ENCODE measurements at places on chromosomes 1 and 21. TPM values are rescaled to one million over a fixed set of nuclear protein-coding genes. Genes with fewer than 3 reads are reported as not detected.

GRCh38 chr21:25572861-25573310 is 34.4 kb downstream of the MRPL39 start:
- no peak for DNase-seq

- no peak for DNase-seq
Measured at GRCh38 chr1:46448109-46448911, 41.3 kb upstream of the DMBX1 start.

TCHH gene
- total RNA-seq, result 0.05 TPM

ADAMTSL4 gene
- total RNA-seq, result 0.80 TPM

DIO1 gene
- total RNA-seq, result 0.05 TPM

- DNase-seq, result no peak
Measured at GRCh38 chr1:200627575-200628222, 7.1 kb upstream of the KIF14 start.

DNA sequence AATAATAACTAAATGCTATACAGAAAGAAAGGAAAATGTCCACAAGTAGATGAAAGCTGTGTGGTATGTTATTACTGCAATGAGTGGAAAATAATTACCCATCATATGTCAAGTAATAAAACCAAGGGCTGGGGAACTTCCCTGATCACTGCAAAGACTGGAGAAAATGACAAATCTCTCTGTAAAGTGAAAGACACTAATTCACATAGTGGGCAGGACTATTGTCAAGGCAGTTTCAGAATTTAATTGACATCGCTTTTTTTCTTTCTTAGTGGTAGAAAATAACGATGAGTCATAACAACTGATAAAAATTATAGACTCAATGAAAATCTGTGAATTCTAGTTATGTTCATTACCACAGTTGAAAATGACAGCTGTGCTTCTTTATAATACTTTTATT is 153.7 kb upstream of the ST6GALNAC5 start:
- no peak for DNase-seq

HSPA6 gene
- total RNA-seq, result 1.1 TPM

- no peak for DNase-seq
Measured at GRCh38 chr1:227728059-227728891, 6.8 kb downstream of the JMJD4 start.

Data from thymus (tissue), 14 donors.